Fibroblast of upper back skin (primary cell): ENCODE measurements at places on chromosomes 4 and X.

GRCh38 chrX:149979126-149979644, 40.9 kb upstream of the EOLA2 start:
- DNase-seq, result peak; percentile 4

- no peak for DNase-seq
Observed at GRCh38 chr4:106930522-106930921, 105.6 kb downstream of the DKK2 start.

GRCh38 chr4:82984459-82984858, 26.2 kb downstream of the LIN54 start:
- peak; percentile 57 for DNase-seq

DNA sequence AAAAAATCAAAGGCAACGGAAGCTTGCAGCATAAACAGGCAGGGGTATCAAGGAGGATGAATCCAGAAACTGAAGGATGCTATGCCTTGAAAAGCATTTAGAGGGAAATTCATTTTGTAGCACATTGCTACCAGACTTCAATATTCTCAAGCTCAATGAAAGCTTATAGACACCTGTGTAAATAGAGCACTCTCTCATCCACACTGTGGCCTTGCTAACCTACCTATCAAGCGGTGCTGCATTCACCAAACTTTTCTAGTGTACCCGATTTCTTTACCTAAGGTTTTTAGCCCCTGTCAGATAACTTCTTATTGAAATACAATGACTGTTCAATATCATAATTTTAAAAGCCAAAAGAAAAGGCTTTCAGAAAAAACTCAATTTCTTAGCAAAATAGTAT, 20.2 kb upstream of the HSD17B13 start:
- DNase-seq, result no peak

DNA sequence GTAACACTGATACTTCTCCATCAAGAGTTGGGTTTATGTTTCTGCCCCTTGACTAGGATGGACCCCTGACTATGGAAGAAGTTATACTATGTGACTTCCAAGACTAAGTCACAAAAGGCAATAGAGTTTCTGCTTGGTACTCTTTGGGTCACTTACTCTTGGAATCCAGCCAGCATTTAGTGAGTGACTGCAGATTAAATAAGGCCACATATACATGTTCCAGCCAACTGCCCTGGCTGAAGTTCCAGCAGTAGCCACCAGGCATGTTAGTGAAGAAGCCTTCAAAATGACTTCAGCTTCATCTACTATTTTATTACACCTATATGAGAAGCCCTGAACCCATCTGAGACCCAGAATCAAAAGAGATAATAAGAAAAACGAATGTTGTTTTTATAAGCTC, 524.0 kb downstream of the DMD start:
- DNase-seq, result no peak

- DNase-seq, result no peak
Observed at GRCh38 chrX:124764354-124764753, 418.0 kb downstream of the SH2D1A start.

GRCh38 chr4:98663226-98664006, 5.0 kb upstream of the TSPAN5 start:
- no peak for DNase-seq
